Cardiac muscle cell (in vitro differentiated cells and primary cell): ENCODE measurements at places on chromosomes 5 and 9.

DNA sequence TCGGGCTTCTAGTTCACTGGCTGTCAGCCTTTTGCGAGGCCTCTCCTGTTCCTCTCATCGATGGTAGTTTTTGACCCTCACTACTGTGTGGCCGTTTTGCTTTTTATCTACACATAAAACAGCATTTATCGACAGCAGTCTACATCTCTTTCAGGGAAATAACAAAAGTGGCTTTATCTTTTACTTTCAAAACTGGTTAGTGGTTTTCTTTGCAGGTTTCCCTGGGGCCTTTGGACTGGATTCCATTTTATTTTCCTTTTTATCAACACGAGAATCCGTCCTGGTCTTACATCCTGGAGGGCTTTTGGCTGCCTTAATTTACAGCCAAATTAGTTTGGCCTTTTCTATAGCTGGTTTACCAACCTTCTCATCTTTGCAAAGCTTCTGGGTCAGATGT, 793 bp upstream of the PKD2L2 start:
- DNase-seq: no peak

GRCh38 chr5:67192719-67193438, 3.7 kb downstream of the CD180 start:
- no peak for DNase-seq

DNA sequence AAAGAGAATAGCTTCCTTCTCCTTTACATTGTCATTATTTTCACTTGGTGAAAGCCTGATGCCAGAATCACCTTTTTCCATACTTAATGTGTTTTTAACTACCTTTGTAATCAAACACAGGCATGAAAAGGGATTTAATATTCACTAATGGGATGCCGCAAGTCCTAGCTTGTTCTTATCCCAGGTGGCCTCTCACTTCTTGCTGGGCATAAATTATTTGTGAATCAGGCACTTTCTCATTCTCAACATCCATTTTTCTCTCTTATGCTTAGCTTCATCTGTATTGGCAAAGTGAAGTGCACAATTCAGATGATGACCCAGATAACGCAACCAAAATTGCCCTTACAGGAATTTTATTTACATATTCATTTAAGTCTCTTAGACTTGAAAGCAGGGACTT, 10.9 kb downstream of the ACTL7B start:
- no peak for DNase-seq

DNA sequence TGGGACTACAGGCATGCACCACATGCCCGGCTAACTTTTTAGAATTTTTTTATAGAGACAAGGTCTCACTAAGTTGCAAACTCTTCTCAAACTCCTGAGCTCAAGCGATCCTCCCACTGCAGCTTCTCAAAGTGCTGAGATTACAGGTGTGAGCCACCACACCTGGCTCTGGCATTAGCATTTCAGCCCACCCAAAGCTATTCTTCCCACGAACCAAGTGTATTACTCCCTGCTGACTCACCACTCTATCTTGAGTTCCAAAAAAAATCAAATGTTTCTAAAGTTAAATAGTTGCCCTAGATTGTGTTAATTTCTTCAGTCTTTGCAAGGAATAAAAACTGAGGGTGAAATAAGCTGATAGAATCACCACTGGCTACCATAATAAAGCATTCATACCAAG, 205.5 kb downstream of the ARRDC3 start:
- no peak for DNase-seq

DNA sequence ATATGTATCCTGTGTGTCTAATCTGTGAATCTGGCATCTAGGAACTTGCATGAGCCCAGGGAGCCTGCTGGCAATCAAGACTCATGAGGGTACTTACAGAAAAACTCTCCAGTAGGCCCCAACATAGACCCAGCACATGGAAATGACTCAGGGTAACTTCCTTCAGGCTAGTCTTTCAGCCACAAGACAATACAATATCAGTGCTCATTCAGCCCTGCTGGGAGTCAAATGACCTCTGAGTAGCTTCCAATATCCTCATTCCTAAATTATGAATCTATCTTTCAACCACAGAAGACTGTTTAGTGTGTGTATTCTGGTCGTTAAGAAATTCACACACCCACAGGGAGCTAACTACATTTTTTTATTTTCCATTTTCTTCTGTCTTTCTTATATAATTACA, 1273.0 kb downstream of the EFNA5 start:
- no peak for DNase-seq

GRCh38 chr5:84397385-84397784, 12.7 kb upstream of the EDIL3 start:
- DNase-seq: no peak

GRCh38 chr9:75148561-75148960, 60.2 kb downstream of the OSTF1 start:
- DNase-seq: peak; percentile 93

DNA sequence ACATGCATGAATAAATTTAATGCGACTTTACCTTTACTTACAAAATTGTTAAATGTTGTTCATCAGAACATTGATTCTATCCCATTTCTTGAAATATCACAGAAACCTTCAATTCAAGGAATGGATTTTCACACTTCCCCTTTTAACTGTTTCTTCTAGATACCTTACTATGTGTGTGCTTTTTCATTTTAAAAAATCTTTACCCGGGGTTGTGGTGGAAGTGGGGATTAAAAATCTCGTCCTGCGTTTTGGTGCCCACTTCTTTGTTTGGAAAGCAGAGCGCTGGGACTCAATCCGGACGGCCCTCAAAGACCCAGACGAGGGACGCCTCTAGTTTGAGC, 5.8 kb upstream of the MEF2C start:
- no peak for DNase-seq
